ENCODE measurements at places on chromosomes 7 and 10.

GRCh38 chr10:70558295-70558694 is 44.2 kb downstream of the PRF1 start:
- no peak for DNase-seq

GRCh38 chr10:75407713-75408508 is 6.3 kb upstream of the ZNF503 start:
- DNase-seq, result no peak

GRCh38 chr7:50661345-50662040 is 96.3 kb upstream of the DDC start:
- no peak for DNase-seq

DNA sequence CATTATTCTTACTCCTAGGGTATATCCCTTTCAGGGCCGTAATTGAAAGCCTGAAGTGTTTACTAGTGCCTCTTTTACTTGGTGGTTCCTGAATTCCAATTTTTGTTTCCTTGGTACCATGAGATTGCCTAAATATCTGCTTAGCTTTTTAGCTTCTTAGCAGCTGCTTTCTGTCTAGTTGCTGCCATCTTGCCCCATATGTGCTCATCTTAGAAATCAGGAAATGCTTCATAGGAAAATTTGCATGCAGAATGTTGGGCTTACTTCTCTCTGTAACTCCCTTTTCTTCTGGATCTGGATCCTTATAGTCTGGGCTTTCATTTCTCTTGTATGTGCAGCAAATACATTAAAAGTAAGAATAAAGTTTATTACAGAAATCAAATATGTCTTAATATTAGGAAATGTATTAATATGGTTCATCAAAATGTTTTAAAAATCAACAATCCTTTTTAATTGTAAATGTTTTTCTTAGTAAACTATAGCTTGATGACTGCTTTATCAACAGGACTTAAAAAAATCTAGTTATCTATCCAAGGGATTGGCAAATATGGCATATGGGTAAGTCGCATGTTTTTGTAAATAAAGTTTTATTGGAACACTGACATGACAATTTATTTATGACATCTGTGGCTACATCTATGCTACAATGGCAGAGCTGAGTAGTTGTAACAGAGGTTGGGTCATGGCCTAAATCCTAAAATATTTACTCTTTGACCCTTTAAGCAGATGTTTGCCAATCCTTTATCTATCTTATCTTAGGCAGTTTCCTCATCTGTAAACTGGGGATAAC is 73.5 kb upstream of the CDK6 start:
- DNase-seq, result no peak

GRCh38 chr7:11141541-11141940 is 167.9 kb downstream of the PHF14 start:
- no peak for DNase-seq

DNA sequence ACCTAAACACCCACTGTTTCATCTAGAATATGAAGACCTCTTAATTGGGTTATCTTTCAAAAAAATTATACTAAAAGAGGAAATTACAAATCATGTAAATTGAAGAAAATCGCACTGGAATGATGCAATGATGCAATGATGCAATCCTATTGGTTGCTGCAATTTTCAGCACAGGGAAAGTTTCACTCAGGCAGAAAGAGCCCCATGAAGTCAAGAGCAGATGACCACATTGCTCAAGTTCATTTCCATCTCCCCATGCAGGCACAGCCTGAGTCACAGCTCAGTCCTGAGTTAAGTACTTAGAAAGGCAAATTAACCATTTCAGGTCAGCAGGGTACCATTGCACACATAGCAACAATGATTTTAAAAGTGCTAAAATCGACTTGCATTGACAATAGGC is 180.3 kb upstream of the MYO3A start:
- no peak for DNase-seq

DNA sequence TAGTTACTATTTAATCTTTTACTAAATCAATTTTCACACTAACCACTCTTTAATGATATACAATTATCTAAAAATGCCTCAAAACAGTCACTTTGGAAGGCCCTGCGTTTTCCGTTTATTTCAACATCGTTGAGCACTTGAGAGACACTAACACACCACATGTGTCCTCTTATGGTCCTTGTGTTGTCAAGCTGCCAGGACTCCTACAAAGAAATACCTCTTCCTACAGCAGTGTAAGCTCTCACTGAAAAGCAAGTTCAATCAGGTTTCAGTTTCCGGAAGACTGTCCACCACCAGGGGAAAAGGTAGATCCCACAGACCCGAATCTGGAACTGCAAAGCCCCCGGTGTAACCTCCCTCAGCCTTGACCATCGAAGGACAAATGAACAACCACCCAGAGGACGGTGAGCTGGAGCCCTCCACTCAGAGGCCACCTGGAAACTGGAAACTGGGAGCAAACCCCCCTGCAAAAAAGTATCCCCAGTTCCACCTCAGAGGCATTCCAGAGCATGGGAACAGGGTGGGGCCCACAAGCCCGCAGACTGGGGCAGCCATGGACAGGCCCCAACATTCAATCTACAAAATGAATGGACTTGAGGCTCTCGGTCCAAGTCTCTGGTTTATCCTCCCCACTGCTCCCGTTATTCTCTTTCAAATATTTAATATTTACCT is 37.6 kb downstream of the KCNH2 start:
- DNase-seq, result no peak

DNA sequence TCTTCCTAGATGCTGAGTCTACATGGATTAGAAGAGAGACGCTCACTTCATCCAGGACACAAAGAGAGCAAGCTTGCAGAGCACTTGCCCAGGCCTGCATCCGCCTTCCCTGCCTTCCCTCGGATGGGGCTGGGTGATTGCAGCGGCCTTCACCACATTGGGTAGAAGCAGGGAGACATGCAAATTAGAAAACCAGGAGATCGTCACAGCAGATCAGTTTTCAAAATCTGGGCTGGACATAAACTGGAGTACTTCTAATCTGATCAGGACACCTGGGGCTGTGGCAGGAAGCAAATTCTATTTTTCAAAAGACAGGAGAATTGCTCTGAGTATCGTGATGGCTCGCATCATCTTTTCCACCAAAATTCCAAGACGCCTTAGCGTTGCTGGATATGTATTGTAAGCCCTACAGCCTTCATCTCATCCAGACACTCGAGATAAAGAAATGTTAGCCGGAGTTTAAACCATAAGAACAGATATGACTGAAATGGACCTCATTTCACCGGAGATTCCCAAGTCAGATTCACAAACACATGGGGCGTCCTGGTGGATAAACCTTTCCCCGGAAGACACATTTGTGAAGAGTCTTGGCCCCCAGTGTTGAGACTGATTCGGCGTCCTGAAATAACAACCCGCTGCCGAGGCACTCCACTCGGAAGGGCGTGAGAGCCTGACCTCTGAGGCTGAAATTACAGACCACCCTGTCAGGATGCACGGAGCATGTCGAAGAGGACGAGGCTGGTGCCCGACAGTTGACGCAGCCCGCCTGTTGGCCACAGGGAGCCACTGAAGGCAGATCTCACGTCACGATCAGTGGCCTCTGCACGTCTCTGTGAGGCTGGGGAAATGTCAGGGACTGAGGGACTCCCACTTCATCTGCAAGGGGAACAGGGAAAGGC is 91.2 kb upstream of the PARD3 start:
- no peak for DNase-seq

DNA sequence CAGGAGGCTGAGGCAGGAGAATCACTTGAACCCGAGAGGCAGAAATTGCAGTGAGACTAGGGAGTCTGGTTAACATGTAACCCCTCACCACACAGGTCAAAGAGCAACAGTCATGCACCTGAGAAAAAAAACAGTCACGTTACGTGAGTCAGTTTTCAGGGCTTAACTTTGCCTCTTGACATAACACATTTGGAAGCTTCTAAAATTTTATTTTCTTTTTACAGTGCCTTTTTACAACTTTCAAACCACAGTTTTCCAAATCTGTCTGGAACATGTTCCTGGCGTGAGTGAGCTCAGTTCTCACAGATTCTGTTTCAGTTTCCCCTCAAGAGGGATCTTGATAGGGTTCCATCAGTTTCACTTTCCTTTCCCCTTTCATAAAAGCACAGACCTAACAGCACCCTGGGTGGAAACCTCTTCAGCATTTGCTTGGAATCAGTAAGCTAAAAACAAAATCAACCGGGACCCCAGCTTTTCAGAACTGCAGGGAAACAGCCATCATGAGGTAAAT is 4.4 kb downstream of the IFIT3 start:
- no peak for DNase-seq

DNA sequence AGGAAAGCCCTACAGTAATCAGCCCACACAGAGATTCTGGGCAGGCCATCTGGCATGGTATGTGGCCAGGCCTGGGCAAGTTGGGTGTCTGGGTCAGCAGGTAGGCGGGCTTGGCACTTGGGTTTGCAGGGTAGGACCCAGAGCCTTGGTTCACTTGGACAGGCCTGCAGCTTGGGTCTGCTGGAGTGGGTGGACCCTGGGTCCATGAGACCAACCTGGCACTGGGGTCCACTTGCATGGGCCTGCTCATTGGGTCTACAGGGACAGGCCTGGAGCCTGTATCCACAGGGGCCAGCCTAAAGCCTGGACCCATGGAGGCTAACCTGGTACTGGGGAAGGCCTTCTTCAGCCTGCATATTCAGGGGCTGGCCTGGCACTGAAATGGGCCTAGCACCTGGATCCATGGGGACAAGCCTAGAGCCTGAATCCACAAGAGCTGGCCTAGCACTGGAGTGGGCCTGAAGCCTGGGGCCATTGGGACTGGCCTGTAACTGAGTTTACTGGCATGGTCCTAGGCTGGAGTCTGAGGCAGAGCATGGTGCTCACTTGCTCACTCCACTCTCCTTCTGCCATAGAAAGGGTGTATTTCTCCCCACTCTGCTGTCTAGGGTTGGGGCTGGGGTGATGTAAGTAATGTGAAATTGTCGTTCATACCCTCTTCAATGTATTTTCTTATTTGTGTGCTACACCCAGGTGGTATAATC is 315.0 kb downstream of the AHR start:
- no peak for DNase-seq

DNA sequence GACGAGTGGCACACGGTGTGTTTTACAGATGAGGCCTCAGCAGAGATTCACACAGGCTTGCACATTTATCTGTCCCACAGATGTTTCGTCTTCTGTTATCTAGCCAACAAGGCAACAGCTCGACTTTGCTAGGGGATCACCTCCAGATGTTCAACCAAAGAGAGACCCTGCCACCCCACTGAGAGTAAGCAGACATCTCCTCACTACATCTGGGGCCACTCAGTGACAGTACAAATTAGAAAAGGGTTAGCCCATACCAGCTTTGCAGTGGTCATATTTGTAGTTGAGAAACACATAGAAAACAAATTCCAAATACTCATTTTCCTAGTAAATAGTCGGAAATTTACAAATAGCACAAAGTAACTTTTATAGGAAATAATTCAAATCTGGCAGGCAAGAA is 164.2 kb downstream of the HDAC9 start:
- no peak for DNase-seq

DNA sequence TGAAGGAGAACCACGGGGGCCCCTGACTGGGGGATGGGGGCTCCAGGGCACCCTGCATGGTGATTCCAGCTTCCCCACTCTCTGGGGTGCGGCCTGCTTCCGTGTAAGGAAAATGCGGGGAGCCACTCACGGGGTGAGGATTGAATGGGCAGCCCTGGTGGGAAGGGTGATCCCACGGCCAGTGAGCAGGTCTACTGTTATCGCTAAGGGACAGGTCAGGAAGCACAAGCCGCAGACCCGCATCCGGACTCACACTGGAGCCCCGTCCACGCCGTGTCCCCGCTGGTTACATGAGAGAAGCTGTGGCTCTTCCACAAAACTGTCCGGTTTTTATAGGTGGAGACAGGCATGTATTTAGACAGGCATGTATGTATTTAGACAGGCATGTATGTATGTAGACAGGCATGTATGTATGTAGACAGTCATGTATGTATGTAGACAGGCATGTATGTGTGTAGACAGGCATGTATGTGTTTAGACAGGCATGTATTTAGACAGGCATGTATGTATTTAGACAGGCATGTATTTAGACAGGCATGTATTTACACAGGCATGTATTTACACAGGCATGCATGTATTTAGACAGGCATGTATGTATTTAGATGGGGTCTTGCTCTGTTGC is 5.7 kb downstream of the PSMG3 start:
- no peak for DNase-seq

DNA sequence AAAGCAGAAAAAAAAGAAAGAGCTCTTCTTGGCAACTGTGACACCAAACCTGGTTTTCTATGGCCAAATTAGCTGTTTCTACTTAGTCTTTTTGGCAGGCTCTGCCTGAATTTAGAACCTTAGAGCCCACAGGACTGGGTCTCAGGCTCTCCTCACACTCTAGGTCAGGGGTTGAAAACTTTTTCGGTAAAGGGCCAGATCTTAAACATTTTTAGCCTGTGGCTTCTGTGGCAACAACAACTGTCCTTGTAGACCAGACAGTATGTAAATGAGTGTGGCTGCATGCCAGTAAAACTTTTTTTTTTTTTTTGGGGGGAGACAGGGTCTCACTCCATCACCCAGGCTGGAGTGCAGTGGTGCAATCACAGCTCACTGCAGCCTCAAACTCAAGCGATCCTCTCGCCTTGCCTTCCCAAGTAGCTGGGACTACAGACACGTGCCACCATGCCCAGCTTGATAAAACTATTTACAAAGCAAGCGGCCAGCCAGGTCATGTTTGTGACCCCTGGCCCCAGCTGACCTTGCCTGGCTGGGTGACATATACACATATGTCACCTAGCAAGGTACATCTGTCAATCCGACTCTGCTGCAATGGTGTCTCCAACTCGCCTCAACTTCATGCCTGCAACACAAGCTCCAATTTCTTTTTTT is 17.4 kb downstream of the KPNA7 start:
- DNase-seq, result no peak

GRCh38 chr7:18831943-18832342 is 285.5 kb downstream of the TWIST1 start:
- DNase-seq, result no peak

- no peak for DNase-seq
Observed at GRCh38 chr10:17792991-17793390, 16.2 kb upstream of the MRC1 start.

DNA sequence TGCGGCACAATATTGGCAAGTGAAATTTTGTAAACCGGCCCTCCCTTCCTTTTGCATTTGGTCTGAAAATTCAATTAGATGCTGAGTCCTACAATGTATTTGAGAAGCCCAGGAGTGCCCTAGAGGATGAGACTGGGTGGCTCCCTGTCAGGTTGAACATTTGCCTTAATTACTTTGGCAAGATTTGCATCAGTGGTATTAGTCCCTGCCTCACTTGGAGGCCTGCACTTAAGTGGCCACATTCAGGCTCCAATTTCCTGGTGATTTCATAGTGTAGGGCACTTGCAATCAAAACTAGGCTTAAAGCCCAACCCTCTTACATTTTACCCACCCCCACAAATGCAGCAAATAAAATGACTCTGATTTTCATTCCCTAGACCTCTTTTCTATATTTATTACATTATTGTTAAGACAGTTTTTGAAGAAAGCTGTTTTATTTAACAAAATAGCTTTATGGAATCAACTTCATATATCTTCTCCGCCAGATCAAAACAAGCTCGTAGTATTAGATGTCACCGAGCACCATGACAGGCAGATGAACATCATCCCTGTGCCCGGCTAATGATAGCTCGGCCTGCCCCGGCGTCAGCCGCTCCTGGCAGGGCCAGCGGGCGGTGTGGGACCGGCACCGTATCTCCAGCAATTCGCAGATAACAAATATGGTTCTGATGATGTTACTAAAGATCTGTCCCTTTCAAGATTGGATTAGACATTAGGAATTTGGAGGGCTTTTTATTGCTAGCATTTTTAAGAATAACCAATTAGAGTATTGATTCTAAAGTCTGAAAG is 73.6 kb downstream of the EGFR start:
- DNase-seq, result no peak

GRCh38 chr7:71414490-71414889 is 282.5 kb downstream of the GALNT17 start:
- no peak for DNase-seq

GRCh38 chr10:112429147-112429546 is 17.6 kb downstream of the ZDHHC6 start:
- DNase-seq, result no peak
